ENCODE measurements at places on chromosomes 11 and 22.

- DNase-seq: no peak
These were observed 90.2 kb upstream of the CTSC start for GRCh38 chr11:88427719-88428118.

- no peak for DNase-seq
These were observed 492.9 kb upstream of the ANO3 start for GRCh38 chr11:25838918-25839625.

GRCh38 chr11:3111466-3111865, 53.6 kb downstream of the OSBPL5 start:
- no peak for DNase-seq

GRCh38 chr11:76788661-76789442, 5.7 kb downstream of the TSKU start:
- no peak for DNase-seq

All from K562 (cell line).